HCT116 (cell line): ENCODE measurements at places on chromosomes 2 and 18. TPM values are rescaled to one million over a fixed set of nuclear protein-coding genes. Genes with fewer than 3 reads are reported as not detected.

DNA sequence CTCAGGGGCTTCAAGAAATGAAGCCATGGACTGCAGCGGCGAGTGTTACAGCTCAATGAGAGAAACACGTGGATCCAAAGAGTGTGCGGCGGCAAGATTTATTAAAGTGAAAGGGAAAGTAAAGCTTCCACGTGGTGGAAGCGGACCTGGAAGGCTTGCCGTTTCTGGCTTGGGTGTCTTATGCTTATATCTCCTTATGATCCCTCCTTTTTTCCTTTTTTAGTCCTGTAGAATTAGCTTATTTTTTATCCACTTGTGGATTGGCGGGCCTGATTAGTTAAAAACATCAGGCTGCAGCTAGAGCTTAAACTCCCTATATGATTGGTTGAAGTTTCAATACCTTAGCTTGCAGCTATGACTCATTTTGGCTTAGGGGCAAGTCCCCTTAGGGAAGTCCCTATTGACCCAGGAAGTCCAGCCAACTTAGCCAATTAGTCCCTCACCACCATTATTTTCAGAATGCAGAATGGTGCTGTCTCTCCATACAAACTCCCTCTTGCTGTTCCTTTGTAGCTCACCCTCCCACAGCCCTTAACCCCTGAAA lies 11.6 kb upstream of the HNMT start:
- H3K4me1 ChIP-seq, result 0 out of 2 replicates have a peak, but pooled peaks cover 3% of the 10 kb centered on the region
- H3K36me3 ChIP-seq, result no peaks in the 10 kb centered on the region
- DNase-seq, result no peak

- H3K36me3 ChIP-seq, result no peaks in the 10 kb centered on the region
- H3K27me3 ChIP-seq, result no peaks in the 10 kb centered on the region
- no peak overlapping the region for H3K4me3 ChIP-seq
- DNase-seq, result peak; percentile 79
These were observed 80.5 kb upstream of the CAVIN2 start for GRCh38 chr2:191927319-191927867.

The HOXD4 gene
- 0.61 TPM for total RNA-seq

The MOCOS gene
- 12.1 TPM for total RNA-seq

DNA sequence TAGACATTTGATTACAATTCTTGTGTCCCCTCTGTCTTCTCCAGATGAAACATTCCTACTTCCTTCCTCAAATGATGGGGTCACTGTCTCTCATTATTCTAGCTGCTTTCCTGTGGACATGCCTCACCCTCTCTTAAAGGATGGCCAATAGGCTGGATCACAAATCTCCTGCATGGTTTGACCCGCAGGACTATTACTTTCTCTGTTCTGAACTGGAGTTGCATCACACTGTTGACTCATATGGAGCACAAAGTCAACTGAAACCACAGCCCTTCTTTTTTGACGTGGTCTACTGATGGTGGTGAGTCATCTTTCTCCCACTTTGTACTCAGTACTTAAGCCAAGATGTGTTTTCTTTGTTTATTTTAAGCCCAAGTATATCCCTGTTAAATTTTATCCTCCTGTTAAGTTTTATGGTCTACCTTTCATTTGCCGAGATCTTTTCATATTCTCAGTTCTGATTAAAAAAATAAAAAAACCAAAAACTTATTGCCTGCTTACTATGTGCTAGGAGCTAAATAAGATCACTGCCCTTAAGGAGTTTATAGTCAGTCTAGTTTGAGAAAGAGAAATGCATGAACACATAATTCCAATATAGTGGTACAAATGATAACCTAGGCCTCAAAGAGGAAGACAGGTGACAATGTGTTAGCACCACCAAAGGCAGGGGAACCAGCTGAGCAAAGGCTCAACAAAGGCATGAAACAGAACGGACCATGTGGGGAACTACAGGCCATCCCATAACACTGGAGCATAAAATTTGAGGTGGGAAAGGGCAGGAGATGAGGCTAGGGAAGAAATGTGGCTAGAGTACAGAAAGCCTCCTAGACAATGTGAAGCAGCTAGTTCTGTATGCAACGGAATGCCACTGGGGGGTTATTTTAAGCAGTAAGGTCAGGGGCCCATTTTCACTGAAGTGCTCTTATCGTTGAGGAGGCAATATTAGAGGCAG lies 67.6 kb upstream of the ZFP36L2 start:
- peak; percentile 97 for DNase-seq
- H3K36me3 ChIP-seq, result no peaks in the 10 kb centered on the region
- H3K4me3 ChIP-seq, result no peak overlapping the region
- H3K27me3 ChIP-seq, result no peaks in the 10 kb centered on the region
- peak overlapping the region; percentile 68 for H3K27ac ChIP-seq

DNA sequence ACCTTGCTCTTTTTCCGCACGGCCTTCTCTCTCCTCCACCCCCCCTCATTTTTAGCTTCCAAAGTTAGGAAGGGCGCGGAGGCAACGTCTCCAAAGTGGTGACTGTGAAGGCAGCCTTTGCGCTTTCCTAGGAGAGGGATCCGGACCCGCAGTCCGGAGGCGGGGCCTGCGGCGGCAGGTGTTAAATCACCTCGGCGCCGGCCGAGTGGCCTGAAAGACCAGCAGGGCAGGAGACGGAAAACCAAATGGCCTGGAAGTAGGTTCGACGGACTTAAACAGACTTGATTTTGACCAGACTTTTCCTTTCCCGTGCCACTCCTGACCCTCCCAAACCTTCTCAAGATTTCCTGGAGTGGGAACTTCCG lies 615 bp downstream of the GORASP2 start:
- no peaks in the 10 kb centered on the region for H3K27me3 ChIP-seq
- H3K27ac ChIP-seq, result peak overlapping the region; percentile 86
- H3K4me3 ChIP-seq, result peak overlapping the region; percentile 83

The CNGA3 gene
- not detected for total RNA-seq
